KBM-7 (cell line): ENCODE measurements at places on chromosomes 5 and 9.
A peak's percentile ranks its signal among the peaks of the same experiment; 100 is the strongest.

- DNase-seq, result no peak
These were observed 117.3 kb upstream of the NUDT12 start for GRCh38 chr5:103679873-103680272.

DNA sequence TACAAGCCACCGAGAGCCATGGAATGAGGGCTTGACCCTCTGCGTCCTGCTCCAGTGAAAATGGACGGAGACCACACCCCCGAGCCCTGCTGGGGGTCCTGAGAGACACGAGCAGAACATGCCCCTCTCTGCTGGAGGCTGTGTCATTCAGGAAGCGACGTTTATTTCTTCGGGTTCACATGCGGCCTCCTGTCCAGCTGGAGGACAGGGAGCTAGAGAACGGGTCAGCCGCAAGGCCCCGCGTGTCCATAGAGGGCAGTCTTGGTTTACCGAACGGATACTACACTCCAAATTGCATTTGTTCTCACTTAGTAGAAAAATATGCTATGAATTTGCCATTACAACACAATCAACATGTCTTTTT, 36.1 kb downstream of the MRPL36 start:
- peak; percentile 45 for DNase-seq

DNA sequence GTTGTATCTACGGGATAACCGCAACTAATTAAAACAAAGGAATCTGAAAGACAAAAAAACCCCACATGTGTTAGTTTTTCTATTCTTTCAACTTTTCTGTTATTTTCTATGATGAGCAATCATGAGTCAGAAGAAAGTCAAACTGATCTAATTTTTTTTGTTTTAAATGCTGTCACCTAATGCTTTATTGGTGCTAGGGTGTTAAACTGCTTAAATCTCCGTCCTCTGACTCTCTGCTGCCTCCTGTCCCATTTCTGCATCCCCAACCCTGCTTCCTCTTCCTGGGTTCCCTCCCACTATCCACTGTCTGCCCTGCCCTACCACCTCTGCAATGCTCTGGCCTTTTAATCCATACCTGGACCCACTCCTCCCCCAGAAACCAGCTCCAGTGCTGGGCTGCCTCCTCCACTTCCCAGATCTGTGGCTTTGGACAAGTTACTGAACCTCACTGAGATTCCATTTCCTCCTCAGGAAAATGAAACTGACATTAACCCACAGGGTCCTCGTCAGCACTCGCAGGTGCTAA, 15.7 kb downstream of the PTPN3 start:
- DNase-seq, result no peak

- no peak for DNase-seq
These were observed 10.2 kb upstream of the LCP2 start for GRCh38 chr5:170307575-170308465.

GRCh38 chr9:73370053-73370452, 218.4 kb downstream of the ANXA1 start:
- DNase-seq, result peak; percentile 0

GRCh38 chr5:168404365-168404764, 81.9 kb upstream of the RARS1 start:
- DNase-seq, result peak; percentile 11

- DNase-seq, result no peak
These were observed 164.8 kb upstream of the OTULINL start for GRCh38 chr5:14416621-14417275.

DNA sequence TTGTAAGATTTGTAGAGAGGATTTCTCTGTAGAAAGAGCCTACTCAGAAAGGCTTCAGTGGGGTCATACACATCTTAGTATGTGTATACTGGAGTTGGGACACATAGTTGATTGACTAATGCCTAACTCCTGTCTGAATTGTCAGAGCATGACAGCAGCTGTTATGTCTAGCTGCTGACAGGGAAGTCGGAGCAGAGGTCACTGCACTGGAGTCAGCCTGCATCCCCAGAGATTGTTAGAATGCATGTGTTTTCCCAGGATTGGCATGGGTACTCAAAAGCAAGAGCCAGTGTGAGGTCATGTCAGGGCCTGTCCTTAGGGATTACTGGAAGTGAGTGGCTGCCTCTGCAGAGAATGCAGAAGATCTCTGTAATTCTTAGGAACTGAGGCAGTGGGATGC, 82.7 kb downstream of the ITGA1 start:
- no peak for DNase-seq

GRCh38 chr5:61600945-61601511, 269.0 kb downstream of the ZSWIM6 start:
- DNase-seq, result no peak

GRCh38 chr9:70362952-70363351, 51.5 kb downstream of the KLF9 start:
- DNase-seq, result no peak

GRCh38 chr9:71096421-71097108, 24.9 kb downstream of the TRPM3 start:
- DNase-seq, result no peak

DNA sequence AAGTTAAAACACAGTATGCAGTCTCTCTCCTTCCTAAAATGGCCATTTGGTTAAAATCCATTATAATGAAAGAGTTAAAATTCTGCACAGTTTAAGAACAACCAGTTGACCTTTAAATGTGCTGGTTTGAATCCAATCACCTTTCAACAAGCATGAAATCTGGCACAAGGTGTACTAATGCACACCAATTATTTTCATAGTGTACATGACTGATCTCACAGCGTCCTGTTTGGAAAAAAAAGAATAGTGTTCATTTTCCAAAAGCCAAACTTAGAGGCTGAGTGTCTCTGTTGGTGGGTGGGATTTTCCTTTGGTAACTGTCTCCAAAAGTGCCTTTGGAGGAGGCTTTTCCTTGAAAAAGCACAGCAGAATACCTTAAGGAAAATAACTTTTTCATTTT, 180.6 kb downstream of the DEPDC1B start:
- no peak for DNase-seq

- no peak for DNase-seq
These were observed 6.2 kb downstream of the OBP2A start for GRCh38 chr9:135552021-135552697.

- DNase-seq, result no peak
These were observed 2.5 kb downstream of the ACER2 start for GRCh38 chr9:19411316-19411715.

GRCh38 chr9:76906647-76906975, 697 bp upstream of the PRUNE2 start:
- no peak for DNase-seq

GRCh38 chr5:1732238-1732941, 67.2 kb downstream of the MRPL36 start:
- DNase-seq, result no peak

- peak; percentile 95 for DNase-seq
These were observed 32.0 kb downstream of the SLC46A2 start for GRCh38 chr9:112858625-112859147.

- DNase-seq, result peak; percentile 37
These were observed 1.6 kb downstream of the B4GALT1 start for GRCh38 chr9:33165263-33166151.

DNA sequence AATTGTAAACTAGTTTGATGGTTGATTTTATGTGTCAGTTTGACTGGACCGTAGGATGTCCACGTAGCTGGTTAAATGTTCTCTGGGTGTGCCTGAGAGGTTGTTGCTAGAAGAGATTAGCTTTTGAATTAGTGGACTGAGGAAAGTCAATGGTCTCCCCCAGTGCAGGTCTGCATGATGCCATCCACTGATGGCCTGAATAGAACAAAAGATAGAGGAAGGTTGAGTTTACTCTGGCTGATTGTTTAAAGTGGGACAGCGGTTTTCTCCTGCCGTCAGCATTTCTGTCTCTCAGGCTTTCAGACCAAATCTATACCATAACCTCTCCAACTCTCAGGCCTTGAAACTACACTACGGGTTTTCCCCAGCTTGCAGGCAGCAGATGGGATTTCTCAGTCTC, 899.2 kb upstream of the WWC1 start:
- no peak for DNase-seq

GRCh38 chr5:180084638-180085561, 13.3 kb upstream of the RNF130 start:
- DNase-seq, result peak; percentile 84

DNA sequence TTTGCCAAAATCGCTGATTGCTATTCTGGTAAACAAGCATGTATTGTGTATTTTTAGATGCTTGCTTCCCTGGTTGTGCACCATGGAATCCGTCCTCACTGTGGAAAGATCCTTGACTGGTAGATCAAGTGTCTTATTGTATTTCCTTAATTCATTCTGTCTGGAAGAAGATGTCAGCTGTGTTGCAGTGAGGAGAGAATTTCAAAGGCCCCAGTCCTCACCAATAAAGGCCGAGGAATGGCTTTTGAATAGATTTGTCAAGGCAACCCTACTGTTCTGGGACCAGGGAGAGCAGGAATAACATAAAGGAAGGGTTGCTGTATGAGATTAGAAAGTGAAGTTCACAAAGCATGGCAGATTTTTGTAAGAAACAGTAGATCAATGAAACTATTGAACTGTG, 36.2 kb upstream of the POU5F2 start:
- no peak for DNase-seq

DNA sequence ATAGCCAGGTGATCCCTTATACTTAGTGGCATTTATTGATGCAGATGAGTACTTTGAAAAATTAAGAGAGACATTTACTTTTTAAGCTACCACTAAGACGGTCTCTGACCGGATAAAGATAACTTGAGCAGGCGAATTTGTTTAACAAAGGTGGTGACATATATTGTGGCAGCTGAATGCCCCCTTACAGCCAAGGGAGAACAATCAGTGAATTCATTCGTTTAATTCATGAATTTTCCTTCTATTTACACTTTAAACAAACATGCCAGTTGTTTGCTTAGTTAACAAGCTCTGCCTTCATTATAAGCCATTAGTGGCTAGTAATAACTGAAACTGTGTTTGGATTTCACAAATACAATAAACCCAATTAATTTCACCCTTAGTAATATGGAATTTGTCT, 187.1 kb downstream of the AOPEP start:
- DNase-seq, result no peak

GRCh38 chr5:14208071-14209021, 65.2 kb downstream of the TRIO start:
- peak; percentile 71 for DNase-seq

- DNase-seq, result no peak
These were observed at the start of the genes BHMT2 and DMGDH for GRCh38 chr5:79069488-79070349. Gene BHMT2 (plus strand): TSS chr5:79069767. CDS start chr5:79069783, 16 bp downstream. Gene DMGDH (minus strand): TSS chr5:79069674. CDS start chr5:79069620, 54 bp downstream.

DNA sequence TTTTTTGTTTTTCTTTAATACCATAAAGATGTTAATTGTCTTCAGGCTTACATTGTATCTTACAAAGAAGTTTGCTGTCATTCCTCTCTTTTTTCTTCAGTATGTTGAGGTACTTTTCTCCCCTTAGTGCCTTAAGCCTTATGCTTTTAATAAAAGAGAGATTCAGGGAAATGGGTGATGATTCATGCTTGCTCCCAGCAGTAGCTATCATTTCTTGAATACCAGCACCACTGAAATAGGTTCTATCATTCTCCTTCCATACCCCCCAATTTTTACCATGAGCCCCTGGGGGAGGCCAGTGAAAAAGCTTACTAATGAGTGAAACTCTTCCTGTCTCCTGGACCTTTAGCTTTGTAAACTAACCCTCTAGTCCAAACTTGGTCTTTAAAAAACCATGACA, 165.0 kb downstream of the FBXL7 start:
- no peak for DNase-seq

DNA sequence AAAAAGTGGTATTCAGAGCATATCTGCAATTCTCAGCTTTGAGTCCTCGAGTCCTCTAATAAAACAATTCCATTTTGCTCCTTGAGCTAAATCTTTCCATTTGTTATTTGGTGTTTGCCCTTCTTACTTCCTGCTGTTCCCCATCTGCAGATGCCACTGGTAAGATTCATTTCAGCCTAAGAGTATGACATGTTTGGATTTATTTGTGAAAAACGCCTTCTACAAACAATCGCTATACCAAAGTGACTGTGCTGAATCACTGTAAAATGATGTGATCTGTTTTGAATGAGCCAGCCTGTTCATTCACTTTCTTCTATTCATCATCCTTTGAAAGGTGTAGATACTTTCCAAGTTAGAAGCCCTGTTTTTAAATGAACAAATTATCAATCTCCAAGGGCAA, 27.7 kb downstream of the KCTD16 start:
- no peak for DNase-seq

GRCh38 chr9:34520096-34520495, 2.7 kb downstream of the ENHO start:
- DNase-seq, result no peak

- no peak for DNase-seq
These were observed 55.2 kb downstream of the ANXA1 start for GRCh38 chr9:73206851-73207250.

DNA sequence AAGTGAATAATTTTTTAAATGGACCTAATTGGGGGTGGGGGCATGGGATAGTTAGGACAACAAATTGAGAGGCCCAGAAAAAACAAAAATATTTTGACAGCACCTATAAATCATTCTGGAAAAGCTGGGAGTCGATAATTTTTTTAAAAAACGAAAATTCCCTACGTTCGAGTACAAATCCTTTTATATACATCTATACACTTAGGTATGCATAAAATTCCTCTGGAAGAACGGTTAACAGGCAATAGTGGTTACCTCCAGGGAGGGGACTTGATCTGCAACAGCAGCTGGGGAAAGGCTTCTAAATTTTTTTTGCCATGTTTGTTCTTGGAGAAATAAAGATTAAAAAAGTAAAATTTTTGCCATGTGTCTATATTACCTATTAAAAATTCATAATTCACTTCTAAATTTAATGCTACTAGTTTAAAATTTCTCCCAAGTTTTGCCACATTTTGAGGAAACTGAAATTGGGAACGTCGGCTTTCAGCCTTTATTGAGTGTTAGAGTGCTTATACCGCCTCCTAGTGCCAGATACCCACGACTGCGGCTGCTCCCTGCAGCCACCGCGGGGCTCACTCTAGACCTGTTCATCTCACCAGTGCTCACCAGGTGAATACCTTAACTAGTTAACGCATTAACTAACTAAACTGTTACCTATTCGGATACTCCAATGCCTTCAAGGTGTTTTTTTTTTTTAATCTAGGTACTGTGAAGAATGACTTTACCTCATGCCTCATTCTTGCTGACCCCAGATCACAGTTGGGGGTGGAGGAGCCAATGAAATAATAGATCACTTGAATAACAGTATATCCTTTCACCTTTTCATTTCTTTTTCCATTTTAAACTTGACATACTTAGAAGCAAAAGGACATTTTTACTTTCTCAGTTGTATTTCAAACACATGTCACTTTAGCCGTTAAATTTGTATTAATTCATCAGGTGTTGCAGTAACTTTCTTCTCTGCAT, 1.8 kb upstream of the BHMT start:
- DNase-seq, result peak; percentile 61

DNA sequence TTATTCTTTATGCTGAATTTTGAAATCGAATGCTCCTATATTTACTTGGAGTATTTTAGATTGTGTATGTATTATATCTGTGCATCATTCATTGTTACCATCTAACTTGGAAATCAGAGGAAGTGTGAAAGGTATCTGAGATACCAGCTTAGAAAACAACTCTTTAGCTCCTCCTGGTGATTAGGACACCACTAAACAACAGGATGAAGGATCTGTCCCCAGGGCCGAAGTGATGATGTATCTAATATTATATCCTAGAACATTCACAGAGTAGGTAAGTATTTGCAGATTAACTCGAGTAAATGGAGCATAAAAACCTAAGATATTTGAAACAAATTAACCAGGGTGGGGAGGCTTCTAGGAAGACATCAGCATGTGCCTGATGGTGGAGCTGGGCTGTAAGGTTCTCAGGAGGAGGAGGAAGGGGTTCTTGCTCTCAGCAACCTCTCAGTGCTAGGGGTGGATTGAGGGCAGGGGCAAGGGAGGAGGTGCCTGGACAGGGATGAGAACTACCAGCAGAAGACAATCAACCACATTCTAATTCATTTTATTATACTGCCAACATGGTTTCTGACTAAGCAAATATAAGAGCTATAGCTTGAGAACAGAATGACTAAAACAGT, 2.6 kb upstream of the NFIL3 start:
- peak; percentile 61 for DNase-seq

GRCh38 chr9:93577975-93578682, 1.7 kb downstream of the PHF2 start:
- no peak for DNase-seq
